ENCODE measurements at places on chromosomes 2 and 18.
A peak's percentile ranks its signal among the peaks of the same experiment; 100 is the strongest.

DNA sequence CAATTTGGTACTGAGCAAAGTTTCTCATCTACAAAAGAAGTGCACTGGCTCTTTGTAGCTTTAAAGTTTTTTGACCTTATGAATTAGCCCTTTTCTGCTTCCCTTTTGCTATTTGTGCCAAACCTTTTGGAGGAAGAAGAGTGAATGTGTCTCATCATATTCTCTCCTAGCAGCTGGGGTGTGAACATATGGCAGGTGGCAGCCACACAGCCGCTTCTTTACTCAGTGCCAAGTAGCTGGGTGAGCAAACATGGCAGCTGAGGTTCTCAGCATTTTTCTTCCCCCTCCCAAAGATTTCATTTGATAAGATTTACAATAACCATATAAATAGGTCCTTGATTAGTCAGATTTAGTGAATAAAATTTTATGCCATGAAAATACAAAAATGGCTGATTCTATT is 46.7 kb upstream of the STK17B start:
- no peak for DNase-seq

DNA sequence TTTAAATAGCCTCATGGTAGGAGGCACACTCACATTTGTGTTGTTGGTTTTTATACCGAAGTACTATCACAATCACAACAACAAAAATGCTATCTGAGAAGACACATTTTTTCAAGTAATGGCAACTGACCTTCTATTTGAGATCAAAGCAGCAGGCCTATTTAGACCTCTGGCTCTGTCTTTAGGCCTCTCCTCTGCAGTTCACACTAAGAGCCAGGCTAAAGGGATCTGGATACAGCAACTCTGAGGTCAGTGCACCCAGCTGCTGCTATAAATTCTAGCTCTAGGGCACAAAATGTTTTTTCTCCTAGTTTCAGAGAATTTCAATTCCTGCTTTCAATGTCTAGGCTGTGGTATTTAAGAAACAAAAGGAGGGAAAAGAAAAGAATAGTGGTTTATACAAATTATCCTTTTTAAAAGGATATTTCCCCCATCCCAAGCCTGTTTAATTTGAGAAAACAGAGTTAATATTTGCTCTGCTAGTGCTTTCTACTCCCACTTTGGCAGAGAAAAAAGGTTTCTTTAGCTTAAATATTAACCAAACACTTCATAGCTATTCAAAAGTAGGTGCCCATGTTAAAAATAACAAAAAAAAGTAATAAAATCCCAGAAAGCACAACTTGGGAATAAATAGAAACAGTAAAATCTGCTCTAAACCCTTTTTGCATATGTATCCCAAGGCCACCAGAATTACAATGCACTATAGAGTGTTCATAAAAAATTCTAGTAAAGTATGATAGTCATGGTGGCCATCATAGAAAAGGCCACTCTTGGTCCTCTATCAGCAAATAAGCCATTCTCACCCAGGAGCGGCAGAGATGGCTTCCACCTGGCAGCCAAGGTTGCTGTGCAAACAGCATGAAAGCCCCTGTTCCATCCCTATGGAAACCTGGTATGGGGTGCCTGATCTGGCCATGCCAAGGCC is 293.6 kb upstream of the SESTD1 start:
- DNase-seq, result no peak

DNA sequence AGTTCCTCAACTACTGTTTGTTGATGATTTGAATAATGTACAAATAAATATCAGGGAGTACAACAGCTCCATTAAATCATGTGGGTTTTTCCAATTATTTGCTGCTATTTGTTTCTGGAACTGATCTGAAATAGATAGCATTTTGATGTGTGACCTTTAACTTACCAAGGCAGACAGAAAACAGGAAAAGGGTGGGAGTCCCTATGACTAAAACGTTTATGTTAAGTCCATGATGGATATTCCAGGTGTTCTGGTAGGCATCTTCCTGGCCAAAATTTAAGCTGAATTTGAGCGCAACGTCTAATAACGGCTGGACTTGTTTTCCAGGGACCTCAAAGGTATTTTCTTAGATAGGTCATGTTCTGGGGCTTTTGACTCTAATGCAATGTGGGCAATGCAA is 41.6 kb downstream of the WIPF1 start:
- DNase-seq, result no peak

- no peak for DNase-seq
These were observed 108.5 kb downstream of the PTH2R start for GRCh38 chr2:208515099-208515498.

GRCh38 chr2:174768557-174768956 is 4.3 kb upstream of the CHRNA1 start:
- DNase-seq, result no peak

- DNase-seq, result no peak
These were observed 217.6 kb upstream of the FN1 start for GRCh38 chr2:215653344-215654030.

GRCh38 chr2:25420820-25421237 is 79.1 kb upstream of the DNMT3A start:
- no peak for DNase-seq

DNA sequence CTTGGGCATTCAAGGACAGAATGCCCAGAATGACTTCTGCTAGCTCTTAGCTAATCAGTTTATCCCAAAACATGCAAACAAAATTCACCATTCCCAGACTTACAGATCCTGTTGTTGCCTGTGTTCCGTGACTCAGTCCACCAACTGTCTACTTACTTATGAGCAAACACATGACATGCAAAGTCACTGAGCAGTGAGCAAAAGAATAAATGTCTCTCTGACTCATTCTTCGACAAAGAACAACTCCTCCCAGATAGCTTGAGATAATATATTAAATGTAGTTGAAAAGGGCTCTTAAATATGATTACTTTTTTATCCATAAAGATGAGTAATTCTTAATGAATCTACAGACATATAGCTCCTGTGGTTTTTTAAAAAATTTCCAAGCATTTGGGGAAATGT is 9.0 kb upstream of the CREG2 start:
- DNase-seq, result peak; percentile 81

- DNase-seq, result no peak
These were observed 119.3 kb downstream of the STPG4 start for GRCh38 chr2:47035615-47036488.

DNA sequence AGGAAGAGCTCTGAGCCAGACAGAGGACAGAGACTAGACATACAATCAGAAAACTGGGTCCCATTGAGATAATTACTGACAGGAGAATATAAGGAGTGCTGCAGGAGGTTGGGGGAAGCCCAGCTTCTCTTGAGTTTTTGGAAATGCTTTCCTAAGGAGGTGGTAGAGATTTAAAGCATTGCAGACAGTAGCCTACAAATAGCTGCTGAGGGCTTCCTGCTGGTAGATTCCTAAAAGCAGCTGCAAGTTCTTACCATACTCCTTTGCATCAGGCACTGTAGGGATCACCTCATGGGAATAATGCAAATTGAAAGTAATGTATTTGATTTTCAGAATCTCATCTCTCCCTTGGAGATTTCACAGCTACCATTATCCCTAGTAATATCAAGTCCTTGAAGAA is 902.6 kb upstream of the GCFC2 start:
- no peak for DNase-seq

GRCh38 chr2:46490521-46491141 is 11.3 kb downstream of the TMEM247 start:
- DNase-seq, result no peak

DNA sequence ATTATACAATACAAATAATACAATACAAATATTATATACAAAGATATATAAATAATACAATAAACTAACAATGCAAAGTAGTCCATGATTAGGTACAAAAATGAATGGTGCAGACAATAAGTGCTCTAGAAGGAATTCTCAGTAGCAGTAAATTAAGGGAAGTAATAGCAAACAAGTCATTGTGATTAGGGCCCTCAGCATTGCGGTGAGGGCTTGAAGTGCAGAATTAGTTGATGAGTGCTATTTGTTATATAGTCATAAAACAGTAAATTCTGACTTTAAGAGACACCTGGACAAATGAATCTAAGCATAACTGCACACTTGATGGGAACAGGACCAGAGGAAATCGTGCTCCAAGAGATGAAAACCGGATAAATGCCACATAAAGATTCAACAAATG is 74.9 kb downstream of the ANKRD44 start:
- no peak for DNase-seq

DNA sequence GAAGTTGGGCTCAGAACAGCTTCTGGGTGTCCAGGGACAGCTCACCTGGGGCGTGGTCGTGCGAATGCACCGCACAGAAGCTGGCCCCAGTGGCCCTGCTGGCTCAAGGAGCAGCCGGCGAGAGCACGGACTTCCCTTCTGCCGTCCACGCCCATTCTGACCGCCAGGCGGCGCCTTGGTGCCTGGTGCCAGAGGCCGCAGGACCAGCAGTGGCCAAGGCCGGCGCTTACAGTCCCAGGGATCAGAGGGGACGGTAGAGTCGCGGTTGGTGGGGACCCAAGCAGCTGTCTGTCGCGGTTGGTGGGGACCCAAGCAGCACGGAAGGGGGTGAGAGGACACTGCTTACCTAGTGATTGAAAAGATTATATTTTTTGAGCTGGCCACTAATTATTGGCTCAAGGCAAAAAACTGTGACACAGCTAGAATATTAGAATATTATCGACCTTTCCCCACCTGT is 25.7 kb downstream of the NPPC start:
- no peak for DNase-seq

DNA sequence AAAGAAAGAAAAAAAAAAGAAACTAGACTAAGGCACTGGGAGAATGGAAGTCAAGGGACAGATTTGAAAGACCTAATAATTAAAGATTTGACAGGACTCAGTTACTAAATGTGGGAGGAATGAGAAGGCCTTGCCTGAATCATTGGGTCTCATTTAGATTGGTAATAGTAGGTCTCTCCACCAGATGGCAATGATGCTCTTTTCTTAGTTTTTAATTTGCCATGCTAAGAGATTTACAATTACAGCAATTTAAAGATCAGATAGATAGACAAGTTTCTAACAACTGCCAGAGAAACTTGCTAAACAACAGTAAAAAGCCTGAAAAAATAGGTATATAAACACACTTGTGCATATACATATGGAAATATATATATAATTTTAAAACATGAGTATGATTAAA is 153.0 kb downstream of the TMEM247 start:
- DNase-seq, result peak; percentile 46

GRCh38 chr2:8922431-8922830 is 81.1 kb downstream of the MBOAT2 start:
- no peak for DNase-seq

GRCh38 chr2:71852141-71852711 is 295.4 kb downstream of the CYP26B1 start:
- DNase-seq, result no peak

- peak; percentile 74 for DNase-seq
These were observed 128.3 kb downstream of the AFF3 start for GRCh38 chr2:100013892-100014677.

DNA sequence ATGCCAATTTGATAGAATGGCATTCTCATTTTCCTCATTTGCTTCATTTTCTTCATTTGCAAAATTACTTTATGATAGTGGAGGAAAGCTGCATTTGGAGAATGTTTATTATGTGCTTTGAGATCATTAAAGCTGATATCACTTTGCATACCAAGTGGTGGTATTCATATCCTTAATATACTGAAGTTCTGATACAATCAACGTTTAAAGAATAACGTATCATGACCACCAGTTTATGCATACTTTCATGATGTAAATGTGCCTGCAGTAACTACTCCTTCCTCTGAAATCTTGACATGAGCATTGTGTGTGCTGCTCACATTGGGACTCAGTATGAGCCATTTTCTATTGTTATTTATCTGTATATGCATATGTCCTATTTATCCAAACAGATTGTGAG is 302.1 kb downstream of the ARHGAP15 start:
- DNase-seq, result no peak
